ENCODE measurements at places on chromosomes 12 and 14.

GRCh38 chr14:100221533-100222223 lies 17.3 kb upstream of the YY1 start:
- DNase-seq = peak; percentile 81

GRCh38 chr14:95037273-95037672 lies 120.1 kb downstream of the DICER1 start:
- no peak for DNase-seq

DNA sequence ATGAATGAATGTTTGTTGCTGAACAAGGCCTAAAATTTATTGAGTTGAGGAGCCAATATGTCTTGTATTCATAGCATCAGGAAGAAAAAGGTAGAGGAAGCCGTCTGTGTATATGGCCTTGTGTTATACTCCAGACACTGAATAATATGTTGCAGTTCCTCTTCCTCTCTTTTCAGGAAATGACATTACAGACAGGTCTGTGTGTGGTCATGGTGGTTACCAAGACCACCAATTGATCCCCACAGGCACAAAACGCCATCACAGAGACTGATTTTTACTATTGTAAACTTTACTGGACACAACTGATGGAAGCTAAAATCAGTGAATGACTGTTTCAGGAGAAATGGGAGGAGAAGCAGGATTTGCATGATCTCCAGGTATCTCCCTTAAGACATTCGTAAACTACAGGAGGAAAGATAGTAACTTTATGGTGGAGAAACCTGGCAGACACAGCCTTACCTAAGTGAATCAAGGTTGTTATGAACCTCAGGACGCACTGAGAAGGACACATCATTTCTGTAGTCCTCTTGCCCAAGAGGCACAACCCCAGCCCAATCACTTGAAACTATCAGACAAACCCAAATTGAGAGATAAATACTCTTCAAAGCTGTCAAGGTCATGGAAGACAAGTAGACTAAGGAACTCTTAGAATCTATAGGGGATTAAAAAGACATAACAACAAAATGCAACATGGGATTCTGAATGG lies 334.1 kb upstream of the RGS6 start:
- peak; percentile 66 for DNase-seq

- no peak for DNase-seq
These were observed 1.0 kb downstream of the PGF start for GRCh38 chr14:74954232-74954946.

- no peak for DNase-seq
These were observed 73.9 kb downstream of the NEDD1 start for GRCh38 chr12:96980991-96981414.

GRCh38 chr12:29403991-29404390 lies 23.0 kb upstream of the ERGIC2 start:
- DNase-seq = no peak

- no peak for DNase-seq
These were observed 8.9 kb downstream of the SLC7A8 start for GRCh38 chr14:23174296-23175184.

DNA sequence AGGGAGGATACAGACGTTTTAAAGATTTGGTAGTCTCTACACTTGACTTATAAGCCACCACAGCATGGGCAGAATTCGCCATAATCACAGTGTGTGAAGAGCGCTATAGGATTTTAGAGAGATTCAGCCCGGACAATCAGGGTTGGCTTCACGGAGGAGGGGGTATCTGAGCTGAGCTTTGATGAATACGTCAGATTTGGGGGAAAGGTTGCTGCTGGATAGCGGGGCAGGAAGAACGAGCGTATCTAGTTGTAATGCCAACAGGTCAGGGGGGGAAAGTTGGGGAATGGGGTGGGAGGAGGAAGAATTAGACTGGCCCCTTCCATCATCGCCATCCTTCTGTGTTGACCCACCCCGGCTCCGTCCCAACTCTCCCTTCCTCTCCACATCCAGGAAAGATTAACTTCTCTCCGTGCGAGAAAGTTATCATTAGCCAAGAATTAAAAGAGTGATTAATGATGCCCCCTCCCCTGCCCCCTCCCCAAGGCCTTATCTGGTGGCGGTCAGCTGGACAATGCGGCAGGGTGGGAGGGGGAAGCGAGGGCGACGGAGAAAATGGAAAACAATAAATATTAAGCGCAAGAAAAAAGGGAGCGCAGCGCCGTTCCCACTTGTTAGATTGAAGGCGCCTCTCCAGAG lies 13.5 kb upstream of the GPATCH2L start:
- no peak for DNase-seq

- DNase-seq = no peak
These were observed 126.5 kb downstream of the TMEM30B start for GRCh38 chr14:61154641-61155040.

DNA sequence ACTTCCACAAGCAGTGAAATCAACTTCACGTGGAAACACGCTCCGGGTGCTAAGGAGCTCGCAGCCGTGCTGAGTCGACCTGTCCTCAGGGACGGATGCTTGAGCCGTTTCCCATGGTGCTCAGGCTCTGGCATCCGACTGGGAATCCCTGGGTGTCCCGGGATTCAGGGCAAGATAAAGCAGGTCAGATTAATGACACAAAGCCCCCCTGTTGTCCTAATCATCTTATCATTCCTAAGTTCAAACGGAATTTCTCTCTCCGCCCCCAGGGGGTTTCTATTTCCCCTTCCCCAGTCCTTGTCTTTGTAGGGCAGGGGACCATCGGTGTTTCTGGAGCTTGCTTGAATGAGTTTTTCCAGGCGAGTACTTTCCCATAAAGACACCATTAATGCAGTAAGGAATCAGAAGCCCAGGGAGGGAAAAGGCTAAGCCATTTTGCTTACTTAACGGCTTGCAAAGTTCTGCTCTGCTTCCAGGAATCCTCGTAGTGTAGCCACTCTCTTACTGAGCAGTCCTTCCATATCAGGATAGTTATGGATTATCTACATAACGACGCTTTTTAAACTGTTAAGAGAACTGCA lies 116.5 kb downstream of the TMEM132C start:
- no peak for DNase-seq

- DNase-seq = no peak
These were observed 6.0 kb downstream of the EID3 start for GRCh38 chr12:104309446-104309993.

- peak; percentile 60 for DNase-seq
These were observed 30.6 kb downstream of the VCPKMT start for GRCh38 chr14:50085570-50086320.

GRCh38 chr12:78331753-78332152 lies 501.1 kb downstream of the NAV3 start:
- no peak for DNase-seq
